ENCODE measurements at places on chromosomes 3 and 15.

DNA sequence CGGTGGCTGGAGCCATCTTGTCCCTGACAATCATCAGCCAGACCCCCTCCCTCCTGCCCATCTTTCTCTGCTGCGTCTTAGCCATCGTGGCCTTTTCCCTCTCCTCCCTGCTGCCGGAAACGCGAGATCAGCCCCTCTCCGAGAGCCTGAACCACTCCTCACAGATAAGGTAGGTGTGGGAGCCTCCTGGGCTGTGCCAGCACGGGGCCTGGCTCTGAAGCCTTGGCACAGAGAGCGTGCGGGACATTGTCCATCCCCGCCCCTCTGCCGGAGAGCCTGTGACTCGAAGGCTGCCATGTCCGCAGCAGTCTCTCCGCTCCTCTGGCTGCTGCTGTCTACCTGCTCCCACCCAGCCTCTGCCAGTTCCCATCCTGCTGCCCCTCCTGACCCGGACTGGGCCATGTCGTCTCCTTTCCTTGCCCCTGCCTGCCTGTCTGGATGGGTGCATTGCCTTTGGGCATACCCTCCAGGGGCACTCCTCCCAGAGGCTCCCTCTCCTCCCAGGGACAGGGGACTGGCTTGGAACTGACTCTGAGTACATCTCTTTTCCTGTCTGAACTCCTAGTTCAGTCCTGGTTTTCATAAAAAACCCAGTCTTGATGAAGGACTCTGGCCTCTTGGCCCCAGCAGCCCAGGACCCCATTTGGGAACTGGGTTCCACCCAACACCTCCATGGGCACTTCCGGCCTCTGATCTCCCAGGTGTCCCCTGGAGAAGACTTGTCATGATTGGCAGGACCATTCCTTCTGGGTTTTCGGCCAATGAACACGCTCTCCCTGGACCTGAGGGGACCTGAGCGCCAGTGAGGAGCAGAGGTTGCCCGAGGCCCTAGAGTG, 30.0 kb upstream of the XYLB start:
- DNase-seq: no peak

DNA sequence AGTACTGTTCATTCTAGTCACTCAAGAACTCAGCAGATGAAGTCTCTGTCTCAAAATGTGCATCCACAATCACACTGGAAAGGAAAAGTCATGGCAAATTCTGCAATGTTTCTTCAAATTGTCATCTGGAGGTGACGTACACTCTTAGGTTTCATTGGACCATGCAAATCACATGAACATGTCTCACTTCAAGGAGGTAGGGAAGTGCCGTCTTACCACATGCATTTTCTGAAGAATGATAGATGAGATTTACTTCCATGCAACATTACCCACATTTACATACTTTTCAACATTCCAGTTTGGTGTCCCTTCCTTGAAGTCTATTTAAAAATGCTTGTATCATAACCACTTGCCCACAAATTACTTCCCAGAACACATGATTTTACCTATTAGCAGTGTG, 107.9 kb upstream of the SATB1 start:
- DNase-seq: no peak

- peak; percentile 61 for DNase-seq
Observed at GRCh38 chr3:178623666-178624255, 87.5 kb downstream of the KCNMB2 start.

DNA sequence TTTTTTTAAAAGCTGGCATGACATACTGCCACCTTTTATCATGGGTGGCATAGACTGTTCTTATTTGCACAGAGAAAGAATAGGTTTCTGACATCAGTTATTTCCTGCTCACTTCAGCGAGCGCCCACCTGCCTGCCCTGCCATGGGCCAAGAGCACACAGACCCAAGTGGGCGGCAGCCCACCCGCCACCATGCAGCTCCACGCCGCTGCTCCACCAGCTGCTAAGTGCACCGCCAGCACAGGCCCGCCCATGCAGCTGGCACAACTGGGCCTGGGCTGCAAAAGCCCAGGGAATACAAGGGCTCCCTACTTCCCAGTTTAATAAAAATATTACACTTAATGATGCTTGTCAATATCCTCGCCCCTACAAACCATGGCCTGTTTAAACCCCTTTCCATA, 15.4 kb downstream of the ZNF148 start:
- no peak for DNase-seq

DNA sequence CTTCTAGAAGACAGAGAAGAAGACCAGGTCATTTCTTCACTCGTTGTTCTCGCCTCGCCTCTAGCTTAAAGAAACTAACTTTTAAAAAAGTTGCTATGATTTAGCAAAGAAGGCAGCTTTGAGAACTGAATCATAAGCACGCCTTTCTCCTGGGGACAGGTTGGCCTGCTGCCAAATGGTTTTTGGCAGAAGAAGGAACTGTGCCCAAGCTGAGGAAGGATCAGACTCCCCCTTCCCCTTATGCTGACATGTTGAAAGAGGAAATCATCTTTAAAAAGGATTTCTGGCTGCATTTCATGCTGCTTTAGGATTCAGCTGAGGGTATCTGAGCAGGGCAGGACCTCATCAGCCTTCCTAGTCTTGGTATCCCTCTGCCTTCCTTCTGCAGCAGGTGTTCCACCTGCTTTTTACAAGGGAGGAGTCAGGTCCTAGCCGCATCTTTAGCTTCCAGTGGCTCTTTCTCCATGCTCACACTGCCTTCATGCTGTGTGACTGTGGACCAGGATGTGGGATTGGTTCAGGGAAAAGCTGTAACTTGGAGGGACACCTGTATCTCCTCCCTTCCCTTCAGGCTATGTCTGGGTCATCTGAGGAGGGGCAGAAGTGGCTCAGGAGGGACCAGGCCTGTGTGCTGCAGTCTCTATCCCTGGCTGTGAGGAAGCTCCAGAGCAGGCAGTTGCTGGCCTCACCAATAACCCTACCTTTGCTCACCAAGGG, 34.1 kb upstream of the HACD2 start:
- DNase-seq: peak; percentile 61

DNA sequence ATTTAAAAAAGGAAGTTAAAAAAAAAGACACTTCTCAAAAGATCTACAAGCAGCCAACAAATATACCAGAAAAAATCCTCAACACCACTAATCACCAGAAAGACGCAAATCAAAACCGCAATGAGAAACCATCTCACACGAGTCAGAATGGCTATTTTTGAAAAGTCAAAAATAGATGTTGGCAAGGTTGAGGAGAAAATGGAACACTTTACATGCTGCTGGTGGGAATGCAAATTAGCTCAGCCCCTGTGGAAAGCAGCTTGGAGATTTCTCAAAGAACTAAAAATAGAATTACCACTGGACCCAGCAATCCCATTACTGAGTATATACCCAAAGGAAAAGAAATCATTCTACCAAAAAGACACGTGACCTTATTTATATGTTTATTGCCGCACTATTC, 574.7 kb upstream of the ADAMTS9 start:
- no peak for DNase-seq

GRCh38 chr15:101156061-101156460, 95.8 kb downstream of the CHSY1 start:
- no peak for DNase-seq

Measured in renal cortical epithelial cell (primary cell).